ENCODE measurements at places on chromosomes 4 and X.
A peak's percentile ranks its signal among the peaks of the same experiment; 100 is the strongest.

- DNase-seq = no peak
Observed at GRCh38 chr4:139028191-139028661, 12.6 kb downstream of the NOCT start.

GRCh38 chr4:111630705-111631104 is 514.5 kb upstream of the FAM241A start:
- peak; percentile 66 for DNase-seq

GRCh38 chr4:101418055-101418454 is 70.7 kb upstream of the PPP3CA start:
- no peak for DNase-seq

DNA sequence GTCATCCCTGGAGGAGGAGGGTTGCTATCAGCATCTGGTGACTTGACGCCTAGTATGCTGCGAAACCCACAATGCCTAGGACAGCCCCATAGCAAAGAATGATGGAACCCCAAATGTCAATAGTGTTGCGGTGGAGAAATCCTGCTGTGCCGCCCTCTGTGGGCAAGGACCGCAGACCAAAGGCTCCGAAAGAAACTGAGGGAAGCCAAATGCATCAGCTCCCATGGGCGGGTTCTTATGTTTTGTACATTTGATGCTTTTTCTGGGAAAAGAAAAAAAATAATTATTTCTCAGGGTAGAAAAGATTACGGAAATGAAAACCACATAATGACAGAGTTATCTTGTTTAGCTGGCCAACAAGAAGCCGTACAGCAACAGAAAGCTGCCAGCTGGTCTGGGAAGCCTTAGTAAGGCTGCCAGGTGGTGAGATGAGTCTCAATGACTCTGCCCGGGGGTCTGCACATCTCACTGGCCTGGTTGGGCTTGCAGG is 95.0 kb upstream of the TBL1X start:
- no peak for DNase-seq

GRCh38 chrX:71910643-71910985 is at the start of gene NHSL2:
Gene NHSL2, plus strand, starts transcription at chrX:71910845.
- peak; percentile 26 for DNase-seq

DNA sequence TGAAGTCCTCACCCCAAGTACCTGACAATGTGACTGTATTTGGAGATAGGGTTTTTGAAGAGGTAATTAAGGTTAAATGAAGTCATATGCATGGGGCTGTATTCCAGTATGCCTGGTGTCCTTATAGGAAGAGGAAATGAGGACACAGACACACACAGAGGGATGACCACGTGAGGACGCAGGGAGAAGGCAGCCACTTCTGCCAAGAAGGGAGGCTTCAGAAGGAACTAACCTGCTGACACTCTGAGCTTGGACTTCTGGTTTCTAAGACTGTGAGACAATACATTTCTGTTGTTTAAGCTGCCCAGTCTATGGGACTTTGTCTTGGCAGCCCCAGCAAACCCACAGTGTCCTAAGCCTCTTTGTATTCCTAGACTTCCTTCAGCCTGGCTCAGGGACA is 3.0 kb upstream of the SLC2A9 start:
- no peak for DNase-seq

GRCh38 chr4:1399508-1400190 is 6.6 kb downstream of the NKX1-1 start:
- DNase-seq = no peak

DNA sequence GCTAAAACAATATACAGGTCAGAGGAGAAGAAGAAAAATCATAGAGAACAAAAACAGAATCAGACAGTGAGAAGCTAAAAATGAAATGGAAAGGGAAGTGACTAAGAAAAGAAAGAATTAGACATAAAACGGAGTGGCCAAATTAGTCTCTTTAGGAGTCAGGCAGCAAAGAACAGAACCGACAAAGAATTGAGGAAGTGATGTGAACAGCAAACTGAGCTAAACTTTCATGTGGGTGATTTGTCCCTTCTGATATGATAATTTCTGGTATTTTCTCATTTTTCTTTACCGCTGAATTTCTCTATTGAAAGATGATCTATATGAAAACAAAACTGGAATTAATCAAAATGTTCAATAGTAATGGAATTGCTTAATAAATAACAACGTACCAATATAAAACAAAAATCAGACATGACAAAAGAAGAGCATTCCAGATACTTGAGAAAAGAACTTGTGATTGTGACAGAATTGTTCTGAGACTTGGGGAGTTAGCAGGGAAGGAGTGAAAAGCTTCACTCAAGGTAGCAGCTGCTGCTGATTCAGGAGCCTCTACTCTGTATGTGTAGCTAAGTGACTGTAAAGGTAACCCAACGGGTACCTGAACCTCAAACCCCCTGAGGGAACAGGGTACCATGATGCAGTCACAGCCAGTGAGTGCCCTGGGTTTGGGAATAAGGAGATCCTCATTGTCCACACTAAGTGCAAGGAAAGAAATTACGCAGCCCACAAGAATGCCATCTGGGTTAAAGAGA is 8.8 kb downstream of the TAPT1 start:
- DNase-seq = no peak

- DNase-seq = peak; percentile 59
Observed at GRCh38 chrX:140346729-140347128, 158.1 kb downstream of the SOX3 start.

DNA sequence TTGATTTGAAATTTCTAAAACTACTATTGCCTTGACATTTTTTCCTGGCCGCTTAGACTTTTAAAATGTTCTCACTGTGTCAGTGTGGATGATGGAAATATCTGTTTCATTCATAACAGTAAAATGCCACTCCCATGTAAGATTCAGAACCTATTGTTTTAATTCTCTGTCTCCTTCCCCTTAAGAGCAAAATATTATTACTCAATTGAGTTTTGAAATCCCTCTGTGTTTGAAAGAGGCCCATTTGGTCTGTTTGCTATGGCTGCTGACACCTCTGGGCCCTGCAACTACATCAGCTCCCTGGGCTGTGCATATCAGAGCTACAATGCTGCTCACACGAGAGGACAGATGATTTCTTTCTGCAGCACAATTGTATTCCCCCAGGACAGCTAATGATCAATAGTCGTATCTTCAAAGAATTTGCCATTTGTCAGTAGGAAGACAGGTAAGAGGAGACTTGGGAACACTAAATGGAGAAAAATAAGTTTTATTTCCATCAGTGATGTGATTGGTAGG is 388.0 kb upstream of the GALNT7 start:
- no peak for DNase-seq

DNA sequence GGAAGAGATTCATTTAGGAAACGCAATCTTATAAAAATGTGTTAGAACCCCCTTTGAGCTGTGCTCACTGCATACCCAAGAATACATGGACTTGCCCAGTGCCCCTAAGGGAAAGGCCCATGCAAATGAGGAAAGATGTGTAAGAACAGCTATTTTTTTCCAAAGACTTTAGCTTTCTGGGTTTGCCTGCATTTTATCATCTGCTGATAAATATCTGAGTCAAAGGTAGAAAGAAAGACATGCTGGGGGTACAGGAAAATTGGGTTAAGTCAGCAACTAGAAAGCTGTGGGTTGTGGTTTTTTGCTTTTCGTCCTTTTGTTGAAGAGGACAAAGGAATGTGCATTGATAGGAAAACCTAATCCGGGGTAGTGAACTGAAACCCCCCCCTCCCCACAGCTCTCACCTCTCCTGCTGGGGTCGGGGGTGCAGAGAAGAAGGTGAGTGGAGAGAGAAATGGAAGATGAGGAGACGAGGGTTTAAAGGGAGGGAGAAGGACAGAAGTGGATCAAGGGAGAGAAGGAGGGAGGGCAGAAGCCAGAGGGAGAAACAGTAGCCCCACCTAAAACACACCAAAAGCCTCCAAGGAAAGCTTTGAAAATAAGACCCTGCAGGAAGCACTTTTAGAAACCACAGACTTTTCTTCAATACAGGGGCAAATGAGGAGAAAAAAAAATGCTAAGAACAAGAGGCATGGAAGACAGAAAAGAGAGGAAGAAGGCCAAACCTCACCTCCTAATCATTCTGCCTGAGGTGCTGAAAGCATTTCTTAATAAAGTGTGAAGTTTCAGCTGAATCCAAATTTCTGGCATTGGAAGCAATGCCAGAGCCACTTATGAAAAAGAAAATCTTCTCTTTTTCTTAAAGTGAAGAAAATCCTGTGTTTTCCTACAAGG is 49.3 kb downstream of the KDR start:
- no peak for DNase-seq

Data from ELR (cell line).